Femur (tissue), 1 donor: ENCODE measurements at places on chromosomes 3 and 15.

- no peak for DNase-seq
Measured at GRCh38 chr3:161273589-161274218, 52.6 kb downstream of the NMD3 start.

GRCh38 chr3:124851905-124852304 lies 35.3 kb downstream of the ITGB5 start:
- no peak for DNase-seq

DNA sequence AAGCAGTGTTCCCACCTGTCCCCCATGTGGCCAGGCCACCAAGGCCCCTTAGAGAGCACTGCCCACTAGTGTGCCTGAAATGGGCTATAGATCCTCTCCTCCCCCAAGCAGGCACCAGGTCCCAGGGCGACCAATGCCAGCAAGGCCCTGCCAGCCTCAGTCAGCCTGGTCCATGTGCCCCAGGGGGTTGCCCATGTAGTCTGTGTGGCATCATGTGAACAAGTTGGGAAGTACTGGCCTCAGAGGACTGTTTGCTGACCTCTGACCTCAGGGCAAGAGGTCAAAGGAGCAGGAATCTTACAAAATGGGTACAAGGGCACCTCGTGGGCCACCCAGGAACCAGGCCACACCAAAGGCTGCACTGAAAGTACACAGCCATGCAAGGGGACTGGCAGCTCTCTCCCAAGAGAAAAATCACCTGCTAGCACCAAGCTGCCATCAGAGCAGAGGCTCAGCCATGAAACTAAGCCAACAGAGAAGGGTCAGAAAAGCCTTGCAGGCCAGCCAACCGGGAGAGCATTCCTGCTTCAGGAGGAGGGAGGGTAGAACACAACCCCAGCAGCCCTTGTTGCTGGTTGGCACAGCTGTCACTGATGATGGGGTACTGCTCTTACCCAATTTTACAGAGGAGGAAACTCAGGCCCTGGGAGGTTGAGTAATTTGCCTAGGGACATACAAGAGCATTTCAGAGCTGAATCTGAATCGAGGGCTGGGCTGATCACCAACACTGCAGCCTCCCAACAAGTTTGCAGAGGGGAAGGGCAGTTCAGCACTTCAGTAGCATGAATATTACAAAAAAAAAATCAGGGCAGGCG lies 5.2 kb upstream of the FURIN start:
- DNase-seq: no peak

DNA sequence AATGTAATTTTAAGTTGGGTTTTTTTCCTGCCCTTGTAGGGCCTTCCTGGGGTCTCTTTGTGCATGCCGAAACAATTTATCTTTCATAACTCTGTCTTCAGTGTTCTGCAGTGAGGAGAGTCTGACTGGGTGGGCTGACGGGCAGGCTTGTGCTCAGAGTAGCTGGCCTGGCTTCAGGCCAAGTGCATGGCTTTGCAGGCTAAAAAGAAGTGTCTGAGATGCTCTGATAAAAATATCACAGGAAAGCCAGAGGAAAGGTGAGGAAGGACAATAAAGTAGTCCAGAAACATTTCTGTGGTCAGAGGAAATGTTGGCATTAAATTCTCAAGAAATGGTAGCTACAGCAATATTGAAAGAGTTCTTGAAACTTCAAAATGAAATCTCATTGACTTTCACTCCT lies 25.5 kb downstream of the ST3GAL6 start:
- DNase-seq: no peak
